ENCODE measurements at places on chromosomes 3 and 15. TPM values are rescaled to one million over a fixed set of nuclear protein-coding genes. Genes with fewer than 3 reads are reported as not detected.

CSPG5 gene
- total RNA-seq: not detected

NIPA2 gene
- 79.7 TPM for total RNA-seq

LRRN1 gene
- 3.6 TPM for total RNA-seq

- no peak for DNase-seq
These were observed 693.0 kb upstream of the CADM2 start for GRCh38 chr3:84265768-84266167.

DNA sequence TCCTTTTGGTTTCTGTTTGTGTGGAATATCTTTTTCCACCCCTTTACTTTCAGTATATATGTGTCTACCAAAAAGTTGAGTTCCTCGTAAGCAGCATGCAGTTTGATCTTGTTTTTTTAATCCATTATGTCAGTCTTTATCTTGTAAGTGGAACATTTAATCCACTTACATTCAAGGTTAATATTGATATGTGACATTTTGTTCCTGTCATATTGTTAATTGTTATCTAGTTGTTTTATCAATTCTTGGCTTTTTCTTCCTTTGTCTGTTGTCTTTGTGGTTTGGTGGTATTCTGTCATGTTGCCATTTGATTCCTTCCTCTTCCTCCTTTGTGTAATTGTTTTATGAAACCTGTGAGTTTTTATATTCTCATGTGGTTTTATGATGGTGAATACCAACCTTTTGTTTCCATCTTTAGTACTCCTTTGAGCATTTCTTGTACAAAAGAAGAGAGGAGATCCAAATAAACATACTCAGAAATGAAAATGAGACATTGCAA, 43.4 kb upstream of the XCR1 start:
- no peak for DNase-seq

DNA sequence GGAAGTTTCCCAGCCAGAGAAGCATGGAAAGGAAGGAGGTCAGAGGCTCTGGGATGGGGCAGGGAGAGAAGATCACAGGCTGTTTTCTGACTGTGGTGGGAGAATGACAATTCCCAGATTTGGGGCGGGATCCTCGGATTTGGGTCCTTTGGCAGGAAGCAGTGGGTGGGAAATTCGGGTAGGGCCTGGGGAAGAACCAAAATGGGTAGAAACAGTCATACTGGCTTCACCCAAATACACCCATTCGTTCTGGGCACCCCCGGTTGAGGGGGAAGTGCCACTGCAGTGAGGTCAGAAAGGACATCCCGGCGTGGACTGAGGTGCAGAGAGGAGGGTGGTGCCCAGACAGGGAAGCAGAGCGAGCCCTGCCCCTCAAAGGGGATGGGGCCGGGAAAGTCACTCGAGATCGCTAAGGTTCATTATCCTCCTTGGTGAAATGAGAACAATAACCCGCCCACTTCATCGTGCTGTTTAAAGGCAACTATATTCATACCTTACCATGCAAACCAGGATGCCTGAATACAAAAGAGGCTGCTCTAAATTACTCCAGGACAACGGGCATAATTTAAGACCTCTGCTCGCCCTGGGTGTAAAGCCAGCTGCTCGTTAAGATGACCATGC, 28.8 kb downstream of the TNK2 start:
- DNase-seq: no peak

DNA sequence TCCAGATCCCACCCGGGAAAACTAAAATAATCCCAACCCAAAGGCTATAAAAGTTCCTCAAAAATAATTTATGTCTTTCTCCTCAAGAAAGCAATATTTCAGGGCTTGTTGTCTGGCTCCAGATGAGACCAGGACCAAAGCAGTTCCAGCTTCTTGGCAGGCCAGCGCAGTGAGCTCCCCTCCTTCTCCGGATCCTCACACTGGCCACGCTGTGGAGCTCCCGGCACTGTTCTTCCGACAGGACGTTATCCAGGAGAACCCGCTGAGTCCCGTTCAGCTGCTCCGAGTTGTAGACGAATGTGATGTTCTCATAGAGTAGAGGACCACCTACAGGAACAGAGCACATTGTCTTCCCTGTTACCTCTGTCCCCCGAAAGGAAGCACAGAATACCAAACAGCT, 146.3 kb downstream of the P3H2 start:
- DNase-seq: no peak

DNA sequence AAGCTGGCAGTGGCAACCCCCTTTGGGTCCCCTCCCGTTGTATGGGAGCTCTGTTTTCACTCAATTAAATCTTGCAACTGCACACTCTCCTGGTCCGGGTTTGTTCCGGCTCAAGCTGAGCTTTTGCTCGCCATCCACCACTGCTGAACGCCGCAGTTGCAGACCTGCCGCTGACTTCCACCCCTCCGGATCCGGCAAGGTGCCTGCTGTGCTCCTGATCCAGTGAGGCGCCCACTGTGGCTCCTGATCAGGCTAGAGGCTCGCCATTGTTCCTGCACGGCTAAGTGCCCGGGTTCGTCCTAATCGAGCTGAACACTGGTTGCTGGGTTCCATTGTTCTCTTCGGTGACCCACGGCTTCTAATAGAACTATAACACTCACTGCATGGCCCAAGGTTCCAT, 22.8 kb downstream of the CHST2 start:
- DNase-seq: no peak

DNA sequence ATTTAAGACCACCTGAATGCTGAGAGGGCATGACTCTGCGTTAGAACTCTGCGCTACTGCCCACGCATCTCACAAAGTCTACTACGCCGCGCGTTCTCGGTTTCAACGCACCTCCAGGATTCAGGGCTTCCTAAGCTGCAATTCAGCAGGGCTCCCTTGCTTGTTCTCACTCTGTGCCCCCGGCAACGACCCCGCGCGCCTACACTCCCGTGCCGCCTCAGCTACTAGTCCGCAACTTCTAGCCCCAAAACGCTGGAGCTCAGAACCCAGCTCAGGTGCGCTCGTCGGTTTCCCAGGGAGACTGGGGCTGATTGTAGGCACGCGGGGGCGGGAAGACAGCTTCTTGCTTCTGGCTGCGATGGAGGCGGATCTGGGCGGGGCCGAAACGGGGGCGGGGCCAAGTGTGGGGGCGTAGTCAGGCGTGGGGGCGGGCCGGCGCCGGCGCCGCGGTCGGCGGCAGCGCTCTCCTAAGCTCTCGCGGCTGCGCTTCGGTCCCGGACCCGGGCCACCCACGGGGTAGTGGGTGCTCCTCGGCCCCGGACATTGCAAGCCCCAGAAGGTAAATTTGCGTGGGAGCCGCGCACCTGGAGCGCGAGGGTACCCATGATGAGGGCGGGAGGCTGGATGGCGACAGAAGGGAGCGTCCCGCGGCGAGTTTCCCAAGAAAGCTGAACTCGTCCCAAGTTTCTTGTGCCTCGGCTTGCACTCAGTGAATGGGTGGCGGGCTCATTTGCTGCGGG, at the start of gene ARHGEF26:
Gene ARHGEF26 (plus strand): TSS at position 430 of the 740 bp plus-strand sequence. CDS start 603 bp downstream, outside the sequence.
- DNase-seq: peak; percentile 90

GRCh38 chr15:83215306-83215705, 7.7 kb upstream of the HDGFL3 start:
- DNase-seq: no peak

Data from Peyer's patch (tissue), 4 donors.